ENCODE measurements at places on chromosomes 4 and X.

GRCh38 chr4:36609661-36610060 lies 328.2 kb downstream of the DTHD1 start:
- no peak for DNase-seq

GRCh38 chr4:7593646-7594412 lies 159.1 kb upstream of the PSAPL1 start:
- no peak for DNase-seq

DNA sequence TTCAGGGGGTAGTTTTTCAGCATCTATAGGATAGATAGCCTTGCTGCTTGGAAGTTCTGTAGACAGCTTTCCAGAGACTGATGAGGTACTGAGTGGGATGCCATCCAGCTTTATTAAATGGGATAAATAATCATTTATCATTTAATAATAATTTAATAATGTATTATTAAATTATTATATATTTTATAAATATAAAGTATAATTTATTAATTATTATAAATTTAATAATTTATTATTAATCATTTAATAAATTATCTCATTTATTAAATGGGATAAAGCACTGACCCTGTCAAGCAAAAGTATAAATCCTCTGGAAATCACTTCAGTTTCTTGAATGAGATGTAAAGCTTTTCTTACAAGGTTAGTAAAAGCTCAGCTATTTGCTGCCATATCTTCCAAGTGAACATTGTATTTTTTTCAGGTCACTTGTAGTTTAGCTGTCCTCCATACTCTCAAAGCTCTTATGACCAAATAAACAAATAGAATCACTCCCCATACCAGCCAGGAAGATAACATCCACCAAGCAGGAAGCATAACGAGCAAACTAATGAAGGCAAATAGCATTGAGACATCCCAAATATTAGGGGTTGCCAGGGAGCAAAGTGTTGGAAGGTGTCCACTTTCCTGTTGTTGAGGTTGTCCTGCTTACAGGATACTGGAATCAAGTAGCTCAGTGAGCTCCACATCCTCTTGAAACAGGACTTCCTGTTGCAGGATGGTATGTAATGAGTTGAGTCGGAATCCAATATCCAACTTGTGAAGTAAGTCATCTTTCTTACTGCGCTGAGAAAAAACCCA lies 88.9 kb downstream of the ZNF674 start:
- no peak for DNase-seq

DNA sequence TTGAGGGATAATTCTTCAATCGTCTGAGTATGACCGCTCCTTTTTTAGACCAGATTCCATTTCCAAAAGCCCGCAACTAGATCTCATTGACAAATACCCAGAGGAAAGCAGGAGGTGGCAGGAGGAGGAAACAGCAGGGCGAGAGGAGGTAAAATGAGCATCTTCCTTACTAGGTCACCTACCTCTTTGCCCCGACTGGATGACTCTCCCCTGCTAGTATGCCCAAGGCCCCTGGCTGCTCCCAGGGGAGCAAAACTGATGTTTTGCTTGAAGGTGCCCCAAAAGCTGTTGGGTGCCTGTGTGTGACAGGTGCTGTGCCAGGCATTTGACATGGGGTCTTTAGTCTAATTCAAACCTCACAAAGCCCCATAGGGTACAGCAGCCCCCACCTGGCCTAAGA lies 48.9 kb downstream of the C4orf50 start:
- no peak for DNase-seq

DNA sequence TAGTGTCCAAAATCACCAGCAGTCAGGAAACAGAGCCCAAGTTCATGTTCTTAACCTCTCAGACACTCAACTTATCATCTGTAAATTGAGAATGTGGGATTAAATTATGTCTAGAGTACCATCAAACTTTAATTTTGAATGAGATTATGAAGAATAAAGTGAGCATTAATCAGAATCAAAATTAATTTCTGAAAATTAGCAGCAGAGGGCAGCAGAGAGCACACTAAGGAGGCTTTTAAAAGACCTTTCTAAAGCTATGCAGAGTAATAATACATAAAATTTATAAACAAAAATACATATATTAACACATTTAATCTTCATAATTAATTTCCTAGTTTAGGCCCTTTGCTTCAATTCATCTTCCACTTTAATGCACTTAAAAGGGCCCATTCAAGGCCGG lies 7.1 kb downstream of the TASL start:
- peak; percentile 26 for DNase-seq

GRCh38 chr4:6362896-6363295 lies 93.2 kb downstream of the WFS1 start:
- DNase-seq: no peak

- no peak for DNase-seq
These were observed 144.0 kb downstream of the HDX start for GRCh38 chrX:84358271-84358670.

- DNase-seq: no peak
These were observed 35.2 kb upstream of the SMS start for GRCh38 chrX:21905313-21905712.

- DNase-seq: no peak
These were observed 19.6 kb upstream of the SOWAHD start for GRCh38 chrX:119738742-119739141.

GRCh38 chr4:85200106-85200505 lies 233.6 kb upstream of the WDFY3 start:
- DNase-seq: no peak

GRCh38 chr4:119210775-119211174 lies 1.7 kb upstream of the USP53 start:
- no peak for DNase-seq

GRCh38 chrX:153580700-153581386 lies 18.1 kb downstream of the CCNQ start:
- DNase-seq: no peak

GRCh38 chrX:154409222-154409871 lies at the start of gene DNASE1L1:
DNASE1L1 (minus strand) TSS chrX:154409254; CDS start chrX:154405568, 3,686 bp downstream.
- no peak for DNase-seq

DNA sequence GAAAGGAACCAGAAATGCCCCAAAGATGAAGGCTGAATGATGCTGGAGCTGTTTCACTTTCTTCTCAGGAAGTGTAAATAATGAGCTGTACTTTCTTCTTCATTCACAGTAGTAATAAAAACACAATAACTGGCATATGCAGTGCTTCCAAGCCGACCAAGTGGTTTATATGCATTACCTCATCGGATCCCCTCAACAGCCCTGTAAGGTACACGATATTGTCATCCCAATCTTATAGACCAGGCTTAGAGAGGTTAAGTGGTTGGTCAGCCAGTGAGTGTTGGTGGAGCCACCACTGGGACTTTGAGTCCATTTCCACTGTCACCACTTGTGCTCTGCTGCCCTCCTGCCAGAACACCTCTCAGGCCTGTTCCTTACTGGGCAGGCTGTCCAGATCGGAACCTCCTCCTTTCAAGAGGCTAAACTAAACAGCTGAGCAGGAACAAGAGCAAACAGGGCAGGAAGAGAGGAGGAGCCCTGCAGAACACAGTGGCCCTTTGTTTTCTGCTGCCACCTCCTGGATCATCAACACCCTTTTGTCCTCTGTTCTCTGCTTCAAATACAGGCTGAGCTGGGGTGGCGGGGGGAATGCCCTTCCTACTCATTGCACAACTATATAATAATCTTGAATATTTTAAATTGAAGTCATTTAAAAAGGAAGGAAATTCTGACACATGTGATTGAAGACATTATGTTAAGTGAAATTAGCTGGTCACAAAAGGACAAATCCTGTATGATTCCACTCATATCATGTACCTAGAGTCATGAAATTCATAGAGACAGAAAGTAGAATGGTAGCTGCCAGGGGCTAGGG lies 112.5 kb upstream of the ATP6AP2 start:
- peak; percentile 34 for DNase-seq

DNA sequence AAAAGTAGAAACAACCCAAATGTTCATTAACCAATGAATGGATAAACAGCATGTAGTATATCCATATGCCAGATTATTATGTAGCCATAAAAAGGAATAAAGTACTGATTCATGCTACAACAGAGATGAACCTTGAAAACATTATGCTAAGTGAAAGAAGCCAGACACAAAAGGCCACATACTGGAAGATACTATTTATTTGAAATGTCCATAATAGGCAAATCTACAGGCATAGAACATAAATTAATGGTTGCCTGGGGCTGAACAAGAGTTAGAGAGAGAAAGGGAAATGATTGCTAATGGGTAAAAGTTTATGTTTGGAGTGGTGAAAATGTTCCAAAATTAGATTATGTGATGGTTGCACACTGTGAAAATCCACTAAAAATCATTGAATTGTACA lies 44.4 kb downstream of the IL13RA2 start:
- DNase-seq: no peak

DNA sequence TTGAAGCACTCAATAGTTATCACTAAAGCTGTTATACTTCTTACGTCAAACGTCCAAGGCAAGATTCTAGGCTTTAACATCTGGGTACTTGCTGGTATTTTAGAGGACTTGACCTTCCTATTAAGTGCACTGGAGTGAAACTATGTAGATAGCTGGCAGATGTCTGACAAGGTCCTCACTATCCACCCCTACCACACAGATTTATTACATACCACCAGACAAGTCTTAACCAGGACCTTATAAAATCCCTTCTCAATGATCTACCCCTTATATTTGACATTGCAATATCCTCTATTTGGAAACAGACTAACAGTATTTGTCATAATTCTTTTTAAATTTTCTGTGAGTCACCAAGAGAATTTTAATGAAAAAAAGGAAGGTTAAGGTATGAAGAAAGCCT lies 78.8 kb downstream of the PDGFC start:
- no peak for DNase-seq

- no peak for DNase-seq
These were observed 1367.8 kb upstream of the IGFBP7 start for GRCh38 chr4:58477950-58478349.

DNA sequence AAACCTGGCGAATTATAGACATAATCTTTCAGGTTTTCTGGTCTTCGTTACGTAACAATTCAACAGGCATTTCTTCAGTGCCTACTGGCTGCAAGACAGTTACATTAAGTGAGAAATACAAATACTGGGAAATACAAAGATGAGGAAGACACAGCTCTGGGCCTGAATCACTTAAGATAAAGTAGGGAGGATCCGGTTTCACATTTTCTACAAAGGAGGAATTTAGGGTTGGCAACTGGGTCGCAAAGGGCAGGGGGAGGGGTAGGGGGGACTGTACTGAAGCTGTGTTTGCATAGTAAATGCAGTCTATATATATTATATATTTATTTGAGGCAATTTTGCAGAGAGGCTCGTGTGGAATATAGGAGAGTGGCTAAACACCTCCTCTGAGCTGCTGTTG lies 107.4 kb downstream of the MAML3 start:
- DNase-seq: no peak

GRCh38 chr4:174314770-174315169 lies 31.1 kb downstream of the CEP44 start:
- DNase-seq: no peak

DNA sequence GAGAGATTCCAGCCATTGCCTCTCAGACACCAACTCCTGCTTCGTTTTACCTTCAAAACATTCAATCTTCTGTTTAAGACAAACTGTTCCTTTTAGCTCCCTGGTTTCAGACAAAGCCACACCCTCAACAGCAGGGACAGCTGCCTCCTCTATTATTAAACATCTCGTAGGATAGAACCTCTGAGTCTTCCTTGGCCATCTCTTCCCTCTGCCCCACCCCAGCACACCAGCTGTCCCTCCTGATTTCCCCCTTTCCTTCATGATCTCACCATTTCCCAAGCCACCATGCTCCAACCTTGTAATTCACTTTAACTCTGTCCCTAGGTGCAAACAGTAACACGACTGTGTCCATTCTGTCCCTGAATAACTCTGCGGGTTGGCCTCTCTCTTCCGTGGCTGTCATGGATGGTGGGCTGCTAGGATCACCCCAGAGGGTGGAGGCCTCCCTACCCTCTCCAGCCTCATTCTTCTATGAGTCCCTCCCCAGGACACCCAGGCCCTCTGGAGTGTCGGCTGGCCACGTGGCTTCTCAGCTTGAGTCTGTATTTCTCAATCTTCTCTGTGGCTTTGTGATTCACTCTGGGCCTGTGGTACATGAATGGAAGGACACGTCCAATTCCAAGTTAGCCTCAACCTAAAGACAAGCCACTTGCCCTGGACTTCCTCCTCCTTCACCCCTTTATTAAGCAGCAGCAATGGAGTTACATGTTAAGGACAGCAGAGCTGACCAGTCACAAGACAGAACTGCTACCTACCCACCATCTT lies 349.9 kb downstream of the FBXW7 start:
- no peak for DNase-seq

- DNase-seq: no peak
These were observed 192.1 kb downstream of the RBMX2 start for GRCh38 chrX:130593911-130594310.

DNA sequence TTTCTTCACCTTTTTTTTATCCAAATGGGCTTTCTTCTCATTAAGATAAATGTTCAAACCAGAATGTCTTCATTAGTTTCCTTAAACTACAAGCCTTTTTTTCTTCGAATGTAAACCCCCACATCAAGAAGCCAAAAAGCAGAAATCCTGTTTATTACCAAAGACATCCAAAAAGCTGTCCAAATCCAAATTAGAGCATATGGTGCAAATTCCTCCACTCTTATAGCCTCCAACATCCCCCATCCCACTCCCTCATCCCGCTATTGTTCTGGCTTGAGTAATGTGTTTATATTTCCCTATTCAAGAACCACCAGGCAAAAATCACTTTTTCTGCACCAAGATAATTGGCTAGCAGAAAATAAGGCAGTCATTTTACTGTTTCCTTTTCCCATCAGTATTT lies 315.1 kb upstream of the ADGRL3 start:
- no peak for DNase-seq

GRCh38 chr4:163804001-163804400 lies 309.5 kb downstream of the TMA16 start:
- DNase-seq: no peak

DNA sequence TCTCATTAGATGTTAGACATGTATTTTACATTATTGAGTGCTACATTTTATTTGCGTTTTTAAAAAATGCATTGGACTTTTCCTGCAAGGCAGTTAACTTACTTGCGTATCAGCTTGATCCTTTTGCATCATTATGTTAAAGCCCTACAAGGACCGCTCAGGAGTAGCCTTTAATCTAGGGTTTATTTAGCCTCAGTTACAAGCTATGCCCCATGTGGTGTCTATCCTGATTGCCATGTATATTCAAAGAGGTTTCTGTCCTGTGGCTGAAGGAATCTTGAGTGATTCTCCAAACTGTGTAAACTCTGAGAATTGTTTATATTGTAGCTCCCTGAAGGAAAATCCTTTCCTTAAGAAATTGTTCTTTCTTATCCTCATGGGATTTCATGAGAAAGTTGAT lies 821.8 kb upstream of the AGA start:
- no peak for DNase-seq

DNA sequence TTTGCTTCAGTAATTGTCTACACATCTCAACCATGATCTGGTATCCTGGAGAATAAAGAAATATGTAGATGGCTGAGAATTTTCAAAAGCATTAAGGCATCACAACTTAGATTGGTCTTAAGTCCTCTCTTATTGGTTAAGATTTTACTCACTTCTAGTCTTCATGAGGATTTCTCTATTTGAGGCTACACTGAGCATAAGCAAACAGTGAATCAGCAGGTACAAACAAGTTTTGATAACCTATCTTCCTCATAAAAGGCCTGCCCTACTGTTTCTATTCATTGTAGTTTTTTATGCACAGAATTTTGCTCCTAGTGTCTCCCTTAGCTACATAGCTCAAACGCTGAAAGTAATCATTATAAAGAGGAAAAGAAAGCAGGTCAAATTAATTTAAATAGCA lies 460.7 kb upstream of the RPS6KA3 start:
- DNase-seq: no peak

GRCh38 chrX:110287605-110288004 lies 30.3 kb downstream of the AMMECR1 start:
- DNase-seq: no peak

- DNase-seq: peak; percentile 53
These were observed 2.3 kb upstream of the UBA1 start for GRCh38 chrX:47191331-47191730.

All from CD4-positive, alpha-beta T cell treated with Interleukin-1 beta for 1 hour (primary cell).